Cardiac septum (tissue), 1 donor: ENCODE measurements at places on chromosomes 5 and 9. TPM values are rescaled to one million over a fixed set of nuclear protein-coding genes. Genes with fewer than 3 reads are reported as not detected.

ZNF366 gene
- total RNA-seq, result 3.7 TPM

PALM2AKAP2 gene
- 165 TPM for total RNA-seq

NIM1K gene
- 0.08 TPM for total RNA-seq

BTNL8 gene
- total RNA-seq, result 0.43 TPM

SPATA31E1 gene
- not detected for total RNA-seq

SAPCD2 gene
- total RNA-seq, result 0.11 TPM

SLIT3 gene
- 16.6 TPM for total RNA-seq

TTC33 gene
- total RNA-seq, result 19.1 TPM

SH3GL2 gene
- 7.3 TPM for total RNA-seq

CHMP5 gene
- 53.8 TPM for total RNA-seq

IQGAP2 gene
- 7.9 TPM for total RNA-seq

CDC25C gene
- total RNA-seq, result 0.19 TPM

PIP5KL1 gene
- total RNA-seq, result 0.57 TPM
